ENCODE measurements at places on chromosomes 3 and 15.

DNA sequence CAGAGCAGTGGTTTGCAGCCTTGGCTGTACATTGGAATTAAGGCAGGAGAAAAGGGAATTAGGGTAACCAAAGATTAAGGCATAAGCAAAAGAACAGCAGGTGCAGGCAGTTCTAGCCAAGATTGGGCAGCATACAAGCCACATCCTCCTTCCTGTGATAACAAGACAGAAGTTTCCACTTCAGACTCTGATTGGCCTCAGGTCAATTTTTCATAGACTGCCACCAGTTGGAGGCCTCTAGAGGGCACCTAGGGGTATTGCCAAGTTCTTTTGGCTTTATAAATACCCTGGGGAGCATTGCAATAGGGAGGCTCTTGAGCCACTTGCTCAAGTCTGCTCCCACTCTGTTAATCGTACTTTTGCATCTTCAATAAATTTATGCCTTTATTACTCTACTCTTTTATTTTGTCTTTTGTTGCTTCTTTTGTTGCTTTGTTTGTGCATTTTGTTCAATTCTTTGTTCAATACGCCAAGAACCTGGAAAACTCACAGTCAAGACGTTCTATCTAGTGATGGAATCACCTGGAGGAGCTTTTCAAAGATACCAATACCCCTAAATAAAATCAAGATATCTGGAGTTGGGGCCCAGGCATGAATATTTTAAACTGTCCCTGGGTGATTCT lies 32.2 kb upstream of the FMN1 start:
- peak; percentile 37 for DNase-seq

DNA sequence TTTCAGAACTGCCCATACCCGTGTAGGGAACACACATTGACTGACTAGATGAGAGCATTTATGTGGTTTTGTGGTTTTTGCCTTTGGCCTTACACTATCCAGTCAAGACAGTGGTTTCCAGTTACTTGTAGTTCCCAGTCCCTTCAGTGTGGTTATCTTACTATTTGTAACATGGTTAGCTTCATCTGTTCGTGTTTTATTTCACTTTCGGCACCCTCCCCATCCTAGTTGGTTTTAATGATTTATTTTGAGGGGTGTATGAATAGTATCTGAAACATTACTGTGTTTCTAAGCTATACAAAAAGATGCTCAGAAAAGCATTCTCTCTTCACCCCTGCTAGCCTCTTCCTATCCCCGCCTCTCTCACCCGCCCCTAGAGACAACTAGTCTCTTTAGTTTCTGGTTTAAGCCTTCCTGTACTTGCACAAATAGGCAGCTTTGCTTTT lies 14.1 kb downstream of the LYSMD4 start:
- peak; percentile 85 for DNase-seq

DNA sequence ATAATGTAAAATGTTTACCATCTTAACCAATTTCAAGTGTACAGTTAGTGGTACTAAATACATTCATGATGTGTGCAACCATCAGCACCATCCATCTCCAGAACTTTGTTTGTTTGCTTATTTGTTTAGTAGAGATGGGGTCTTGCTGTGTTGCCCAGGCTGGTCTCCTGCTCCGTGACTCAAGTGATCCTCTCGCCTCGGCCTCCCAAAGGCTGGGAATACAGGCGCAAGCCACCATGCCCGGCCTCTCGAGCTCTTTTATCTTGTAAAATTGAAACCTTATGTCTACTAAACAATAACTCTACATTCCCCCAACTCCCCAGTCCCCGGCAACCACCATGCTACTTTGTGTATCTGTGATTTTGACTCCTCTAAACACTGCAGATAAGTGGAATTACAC lies 31.9 kb downstream of the FBXO45 start:
- no peak for DNase-seq

DNA sequence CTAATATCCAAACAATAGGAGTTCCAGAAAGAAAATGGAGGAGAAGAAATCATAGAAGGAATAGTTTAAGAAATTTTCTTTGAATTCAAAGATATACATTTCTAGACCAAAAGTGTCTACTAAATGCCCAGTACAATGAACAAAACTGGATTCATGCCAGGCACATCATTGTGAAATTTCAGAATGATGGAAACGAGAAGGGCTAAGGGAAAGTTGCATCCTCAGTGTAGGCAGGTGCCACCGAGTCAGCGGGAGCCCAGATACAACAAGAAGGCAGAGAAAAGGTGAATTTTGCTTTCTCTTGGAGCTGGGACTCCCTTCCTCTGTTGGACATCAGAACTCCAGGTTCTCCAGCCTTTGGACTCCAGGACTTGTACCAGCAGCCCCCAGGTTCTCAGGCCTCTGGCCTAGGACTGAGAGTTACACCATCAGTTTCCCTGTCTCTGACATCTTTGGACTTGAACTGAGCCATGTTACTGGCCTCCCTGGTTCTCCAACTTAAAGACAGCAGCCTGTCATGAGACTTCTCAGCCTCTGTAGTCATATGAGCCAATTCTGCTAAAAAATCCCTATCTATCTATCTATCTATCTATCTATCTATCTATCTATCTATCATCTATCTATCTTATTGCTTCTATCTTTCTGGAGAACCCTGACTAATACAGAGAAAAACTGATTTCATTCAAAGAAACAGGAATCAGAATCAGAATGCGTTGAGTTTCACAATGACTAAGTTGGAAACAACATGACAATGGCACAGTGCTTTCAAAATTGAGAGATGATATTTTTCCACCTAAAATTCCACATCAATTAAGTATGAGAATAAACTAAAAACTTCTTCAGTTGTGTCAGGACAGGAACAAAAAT lies 207.7 kb downstream of the FAM43A start:
- DNase-seq: no peak

- no peak for DNase-seq
Observed at GRCh38 chr3:189780546-189781270, 149.5 kb downstream of the TP63 start.

DNA sequence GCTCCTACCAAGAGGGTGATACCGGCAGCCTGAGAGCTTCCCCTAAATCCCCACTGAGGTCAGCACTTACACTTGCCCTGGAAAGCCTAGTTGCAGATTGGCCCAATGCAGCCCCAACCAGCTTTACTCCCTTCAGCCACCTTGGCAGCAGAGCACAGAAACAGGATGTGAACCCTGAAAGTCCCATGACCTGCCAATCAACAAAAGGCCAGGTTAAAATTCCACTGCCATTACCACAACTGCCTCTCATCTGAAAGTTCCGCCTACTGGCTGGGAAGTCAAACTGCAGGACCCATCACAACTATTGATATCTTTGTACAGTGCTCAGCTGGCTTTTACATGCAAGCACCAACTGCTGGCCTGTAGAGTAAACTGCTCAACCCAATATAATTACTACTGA lies 156.2 kb downstream of the ZMAT3 start:
- no peak for DNase-seq

- no peak for DNase-seq
Observed at GRCh38 chr3:196097373-196098154, 15.7 kb upstream of the TFRC start.

DNA sequence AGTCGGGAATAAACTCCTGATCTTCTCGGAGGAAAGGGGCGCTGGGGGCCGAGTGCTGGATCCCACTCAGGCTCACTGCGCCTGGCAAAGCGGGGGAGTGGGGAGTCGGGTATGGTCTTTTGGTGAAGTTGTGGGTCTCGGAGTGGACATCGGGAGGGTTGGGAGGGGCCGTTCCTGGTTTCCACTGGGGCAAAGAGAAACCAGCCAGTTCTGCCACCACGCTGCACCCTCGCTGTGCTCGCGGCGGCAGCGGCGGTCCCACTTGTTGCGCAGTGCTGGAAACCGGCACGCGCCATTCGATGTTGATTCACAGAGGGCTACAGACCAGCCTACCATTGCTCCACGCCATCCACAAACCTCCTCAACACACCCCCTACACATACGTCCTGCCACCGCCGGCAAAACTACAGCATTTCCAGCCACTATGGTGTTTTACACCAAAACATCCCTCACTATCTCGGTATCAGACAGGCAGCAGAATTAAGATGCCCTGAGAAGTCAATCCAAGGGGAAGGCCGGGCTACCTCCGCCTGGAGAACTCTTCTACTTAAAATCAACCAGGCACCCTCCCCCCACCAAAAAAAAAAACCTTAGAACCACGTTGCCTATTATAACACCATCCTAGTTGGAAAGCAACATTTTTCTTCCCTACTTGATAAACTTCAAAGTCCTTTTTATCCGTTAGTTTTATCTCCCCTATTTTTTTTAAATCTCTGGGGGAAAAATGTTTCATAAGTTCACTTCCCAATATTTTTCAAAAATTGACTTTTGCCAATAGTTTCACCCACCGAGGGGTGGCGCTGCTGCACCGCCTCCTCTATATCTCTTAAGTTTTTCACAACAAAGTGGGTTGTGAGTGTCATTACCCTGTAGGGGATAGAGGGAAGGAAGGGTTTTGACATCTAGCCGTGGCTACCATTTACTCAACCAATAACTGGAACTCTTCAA lies 3.6 kb downstream of the BCL6 start:
- DNase-seq: peak; percentile 88

DNA sequence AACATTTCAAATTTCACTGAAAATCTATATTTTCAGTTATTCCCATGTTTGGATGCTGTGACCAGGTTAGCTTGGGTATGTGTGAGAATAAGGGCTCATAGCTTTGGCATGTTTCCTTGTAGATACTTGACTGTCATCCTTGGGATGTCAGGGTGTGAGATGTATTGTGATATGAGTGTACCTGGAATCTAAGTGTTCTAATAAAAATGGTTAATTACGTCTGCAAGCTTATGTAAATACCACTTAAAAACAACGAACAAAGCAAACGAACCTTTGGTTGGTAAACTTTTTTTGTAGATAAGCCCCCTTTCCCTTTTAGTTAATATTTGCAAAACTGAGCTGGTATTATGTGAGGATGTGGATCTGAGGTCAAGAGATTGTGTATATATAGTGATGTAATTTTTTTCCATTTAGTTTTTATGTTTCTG lies 63.5 kb downstream of the FNDC3B start:
- no peak for DNase-seq

DNA sequence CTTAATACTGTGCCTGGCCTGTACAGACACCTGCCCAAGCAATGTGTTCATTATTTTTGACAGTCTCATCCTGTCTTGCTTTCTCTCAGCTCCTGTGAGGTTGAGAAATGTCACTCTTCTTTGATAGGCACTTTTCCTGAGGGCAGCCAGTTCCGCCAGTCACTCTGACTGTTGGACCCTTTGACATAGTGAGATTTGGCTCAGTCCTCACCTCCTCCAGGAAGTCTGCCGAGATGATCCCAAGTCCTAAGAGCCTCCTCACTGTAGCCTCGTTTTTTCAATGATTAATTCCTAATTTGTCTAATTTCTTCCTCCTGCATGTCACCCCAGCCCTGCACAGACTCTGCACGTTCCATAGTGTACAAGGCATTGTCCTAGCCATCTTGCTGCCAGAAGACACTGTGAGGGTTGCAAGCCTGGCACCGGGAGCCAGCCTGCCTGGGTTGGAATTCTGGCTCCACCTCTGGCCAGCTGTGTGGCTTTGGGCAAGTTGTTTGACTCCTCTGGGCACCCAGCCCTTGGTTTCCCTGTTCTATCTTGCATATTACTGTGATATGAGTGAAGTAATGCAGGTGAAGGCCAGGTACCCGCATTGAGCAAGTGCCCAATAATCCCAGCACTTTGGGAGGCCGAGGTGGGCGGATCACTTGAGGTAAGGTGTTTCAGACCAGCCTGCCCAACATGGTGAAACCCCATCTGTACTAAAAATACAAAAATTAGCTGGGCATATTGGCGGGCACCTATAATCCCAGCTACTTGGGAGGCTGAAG lies 24.3 kb downstream of the RPLP1 start:
- no peak for DNase-seq

DNA sequence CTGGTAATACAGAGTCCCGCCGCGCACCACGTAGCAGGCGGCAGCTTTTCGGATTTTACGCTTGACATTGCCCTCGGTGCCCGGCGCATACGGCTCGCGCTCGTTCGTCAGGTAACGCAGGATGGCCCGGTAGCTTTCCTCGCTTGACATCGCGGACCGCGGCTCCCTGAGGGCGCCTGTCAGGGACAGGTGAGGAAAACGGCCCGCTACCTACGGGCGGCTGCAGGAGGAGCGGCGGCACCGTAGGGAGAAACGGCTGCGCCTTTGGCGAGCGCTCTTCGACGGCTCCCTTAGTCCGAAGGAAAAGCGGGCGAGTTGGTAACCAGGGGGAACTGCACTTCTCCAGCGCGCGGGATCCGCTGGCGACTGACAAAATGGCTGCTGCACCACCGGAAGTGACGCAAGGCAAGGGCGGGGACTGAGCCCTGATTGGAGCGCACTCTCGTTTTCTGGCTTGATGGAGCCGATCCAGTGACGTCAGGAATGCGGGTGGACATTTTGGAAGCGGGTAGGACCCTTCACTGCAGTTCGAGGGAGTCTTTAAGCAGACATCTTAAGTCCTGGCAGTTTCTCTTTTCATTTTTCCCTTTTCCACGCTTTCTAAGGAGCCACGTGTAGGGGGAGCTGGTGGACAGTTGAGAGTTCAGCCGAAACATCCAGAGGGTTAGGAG lies at the start of gene ZBTB11:
ZBTB11 (minus strand) TSS at position 368 of the 671 bp plus-strand sequence; CDS start at position 150, 218 bp downstream.
- peak; percentile 100 for DNase-seq

DNA sequence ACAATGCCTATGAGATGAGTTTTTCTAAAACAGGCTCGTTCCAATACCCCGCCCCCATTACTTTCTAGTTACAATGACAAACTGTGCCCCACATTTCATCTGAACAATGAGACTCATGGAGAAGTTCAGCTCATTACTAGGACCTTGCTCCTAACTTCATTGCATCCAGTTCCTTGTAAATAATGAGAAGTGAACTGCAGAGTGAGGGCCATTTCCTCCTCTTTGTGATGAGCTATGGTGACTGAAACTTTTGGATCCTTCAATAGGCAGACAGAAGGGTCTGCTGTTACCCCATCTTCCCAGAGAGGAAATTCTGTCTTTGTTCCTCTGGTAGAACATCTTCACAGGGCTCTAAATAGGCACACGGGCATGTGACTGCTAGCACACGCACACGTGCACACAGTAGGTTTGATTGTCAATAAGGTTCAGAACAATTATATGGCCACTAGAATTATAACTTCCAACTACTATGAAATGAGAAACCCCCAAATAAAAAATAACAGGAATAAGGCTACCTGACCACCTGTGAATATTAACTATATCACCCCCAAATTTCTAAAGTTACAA lies 51.8 kb downstream of the SERP1 start:
- DNase-seq: no peak

- DNase-seq: no peak
Observed at GRCh38 chr15:40360015-40360414, 2.0 kb downstream of the DISP2 start.

- DNase-seq: peak; percentile 62
Observed at GRCh38 chr15:91517491-91518200, 335.9 kb upstream of the SLCO3A1 start.

GRCh38 chr15:77985931-77986480 lies 91.5 kb downstream of the TBC1D2B start:
- no peak for DNase-seq

DNA sequence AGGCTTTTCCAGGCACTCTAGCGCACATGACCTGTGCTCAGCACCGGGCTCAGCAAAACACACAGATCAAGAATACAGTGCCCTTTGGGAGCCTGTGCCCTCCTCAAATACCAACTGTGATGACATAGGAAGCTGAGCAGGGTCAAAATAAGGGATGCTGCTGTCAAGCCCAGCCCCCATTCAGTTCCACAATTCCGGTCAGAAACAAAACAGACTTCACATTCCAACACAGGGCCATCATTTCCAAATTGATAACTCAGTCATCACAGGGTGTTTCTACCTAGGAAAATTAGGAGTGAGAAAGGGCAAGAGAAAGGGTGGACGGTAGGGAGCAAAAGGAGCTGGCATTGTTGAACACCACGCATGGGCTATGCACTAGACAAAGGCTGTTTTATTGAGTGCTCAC lies 158.4 kb upstream of the CCDC54 start:
- DNase-seq: no peak

- peak; percentile 96 for DNase-seq
Observed at GRCh38 chr3:143302638-143303171, 183.1 kb downstream of the CHST2 start.

GRCh38 chr3:101009386-101009785 lies 16.2 kb upstream of the ABI3BP start:
- peak; percentile 61 for DNase-seq
